ENCODE measurements at places on chromosomes 2 and 18.

DNA sequence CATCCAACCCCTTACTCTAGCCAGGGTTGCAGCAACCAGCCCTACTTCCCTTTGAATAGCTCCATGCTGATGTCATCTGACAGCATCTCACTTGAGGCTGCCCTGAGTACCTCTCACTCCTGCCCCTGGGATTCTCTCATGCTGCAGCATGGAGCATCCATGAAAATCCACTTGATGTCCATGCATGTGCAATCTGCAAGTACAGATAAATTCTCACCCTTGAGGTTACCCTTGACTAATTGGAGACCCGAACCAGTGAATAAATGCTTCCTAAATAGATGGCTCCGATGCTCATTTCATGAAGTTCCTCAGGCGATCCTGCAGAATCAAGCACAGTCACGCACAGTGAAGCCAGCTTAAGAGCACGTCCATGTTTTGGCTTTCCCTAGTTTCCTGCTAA is 298.3 kb downstream of the RBM43 start:
- DNase-seq = no peak

- no peak for DNase-seq
Observed at GRCh38 chr2:143425896-143426295, 296.7 kb downstream of the ARHGAP15 start.

DNA sequence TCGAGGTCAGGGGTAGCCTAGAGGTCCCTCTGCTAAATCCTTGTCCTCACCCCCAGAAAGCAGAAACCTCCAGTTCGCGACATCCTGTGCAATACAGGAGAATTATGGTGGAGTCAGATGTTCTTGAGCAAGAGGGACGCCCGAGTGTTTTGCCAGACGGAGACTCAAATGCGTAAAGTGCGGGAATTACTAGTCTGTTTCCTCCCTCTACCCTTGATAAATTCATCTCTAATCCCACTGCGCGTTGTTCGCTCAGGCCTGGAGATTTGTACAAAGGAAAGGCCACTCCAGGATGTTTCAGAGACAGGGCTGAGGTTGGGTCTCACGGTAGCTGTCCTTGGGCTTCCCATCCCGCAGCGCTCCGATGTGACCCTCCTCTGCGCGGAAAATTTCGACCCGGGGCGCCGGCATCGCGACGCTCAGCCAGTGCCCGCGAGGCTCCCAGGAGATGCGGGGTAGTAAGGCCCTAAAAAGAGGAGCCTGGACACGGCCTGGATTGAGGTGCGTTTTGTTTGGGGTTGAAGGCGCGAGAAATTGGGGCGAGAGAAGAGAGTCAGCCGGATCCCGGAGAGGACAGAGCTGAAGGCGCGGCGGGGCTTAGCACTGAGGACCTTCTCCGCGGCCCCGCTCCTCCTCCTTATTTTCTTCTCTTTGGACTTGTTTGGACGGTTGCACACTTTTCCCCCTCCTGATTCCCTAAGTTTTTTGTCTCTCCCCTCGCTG is 2.6 kb upstream of the NEUROD1 start:
- DNase-seq = no peak

GRCh38 chr2:6368281-6368680 is 497.4 kb downstream of the CMPK2 start:
- no peak for DNase-seq

GRCh38 chr2:38181806-38182491 is 106.0 kb upstream of the CYP1B1 start:
- no peak for DNase-seq

DNA sequence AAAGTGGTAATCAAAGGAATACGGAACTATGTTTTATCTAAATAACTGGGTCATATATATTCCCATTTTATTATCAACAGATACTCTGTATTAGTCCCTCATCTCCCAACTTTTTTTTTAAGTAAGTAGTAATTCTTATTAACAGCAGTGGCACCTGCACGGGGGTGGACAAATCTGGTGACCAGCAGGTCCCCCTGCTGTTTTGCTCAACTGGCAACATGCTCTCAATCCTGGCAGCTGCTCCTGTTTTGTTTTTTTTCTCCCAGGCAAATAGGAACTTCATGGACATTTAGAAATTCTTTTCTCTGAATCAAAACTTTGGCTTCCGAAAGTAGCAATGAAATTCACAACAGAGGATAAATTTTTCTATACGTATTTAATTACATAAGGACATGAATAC is 193.5 kb downstream of the SS18 start:
- no peak for DNase-seq

- no peak for DNase-seq
Observed at GRCh38 chr2:217873371-217873770, 129.4 kb downstream of the TNS1 start.

GRCh38 chr2:84481702-84482101 is 22.6 kb upstream of the SUCLG1 start:
- no peak for DNase-seq

- no peak for DNase-seq
Observed at GRCh38 chr18:79597831-79598632, 81.6 kb upstream of the CTDP1 start.

GRCh38 chr2:203871371-203871983 is 3.9 kb downstream of the CTLA4 start:
- DNase-seq = no peak
